AG09319 (cell line): ENCODE measurements at places on chromosomes 5 and 9.

- no peak for DNase-seq
Measured at GRCh38 chr5:98570010-98570409, 203.5 kb upstream of the RGMB start.

DNA sequence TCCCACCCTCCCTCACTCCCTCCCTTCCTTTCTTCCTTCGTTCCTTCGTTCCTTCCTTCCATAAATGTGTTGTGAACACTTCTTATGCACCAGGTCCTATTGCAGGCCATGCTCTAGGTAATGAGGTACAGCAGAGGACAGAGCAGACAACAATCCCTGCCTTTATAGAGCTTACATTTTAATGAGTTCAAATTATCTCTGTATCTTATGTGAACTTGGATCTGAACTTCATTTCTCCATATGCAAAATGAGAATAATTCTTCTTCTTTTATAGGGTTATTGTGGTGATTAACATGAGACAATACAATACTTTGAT, 37.2 kb downstream of the SLC27A6 start:
- no peak for DNase-seq

GRCh38 chr9:93480262-93480661, 26.9 kb upstream of the FAM120AOS start:
- no peak for DNase-seq

- DNase-seq: no peak
Measured at GRCh38 chr5:132114150-132115121, 40.8 kb downstream of the CSF2 start.

DNA sequence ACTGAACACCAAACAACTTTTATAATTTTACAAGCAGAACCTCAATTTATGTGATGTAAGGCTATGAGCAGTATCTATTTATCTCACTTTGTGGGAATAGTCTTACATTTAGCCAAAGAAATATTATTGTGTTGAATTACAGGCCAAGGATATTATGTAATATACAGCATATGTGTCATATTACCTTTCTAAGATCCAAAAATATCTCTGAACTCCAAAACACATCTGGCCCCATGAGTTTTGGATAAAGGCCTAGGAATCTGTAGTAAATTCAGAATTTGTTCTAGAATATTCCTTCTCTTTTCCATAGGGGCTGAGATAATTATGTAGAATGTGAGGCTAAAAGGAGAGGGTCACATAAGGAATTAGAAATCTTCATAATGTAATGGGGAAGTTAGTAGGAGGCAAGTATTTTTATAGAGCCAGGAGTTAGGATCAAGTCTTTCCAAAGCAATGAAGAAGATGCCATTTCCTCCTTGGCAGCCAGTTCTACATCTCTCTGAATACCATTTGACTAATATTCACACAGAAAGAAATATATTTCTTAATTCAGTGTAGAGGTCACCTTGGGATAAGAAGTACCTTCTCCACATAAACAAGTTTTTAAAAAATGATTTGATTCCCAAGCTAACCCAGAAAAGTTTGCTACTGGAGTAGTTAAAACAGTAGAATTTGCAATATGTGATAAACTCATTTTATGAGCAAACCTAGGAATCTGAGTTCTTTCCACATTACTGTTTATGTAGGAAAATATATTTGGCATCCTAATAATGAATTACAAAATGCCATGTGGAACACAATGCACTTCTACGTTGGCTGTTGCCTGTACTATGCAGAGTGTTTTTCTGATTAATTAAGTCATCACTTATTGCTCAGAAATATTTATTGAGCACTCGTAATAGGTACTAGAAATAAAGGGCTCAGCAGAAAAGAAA, 20.3 kb upstream of the GRAMD2B start:
- DNase-seq: no peak

- no peak for DNase-seq
Measured at GRCh38 chr5:148125641-148126040, 42.7 kb upstream of the SPINK14 start.

- DNase-seq: no peak
Measured at GRCh38 chr5:14669975-14670374, 5.5 kb downstream of the OTULIN start.

GRCh38 chr5:29162297-29162696, 2031.2 kb upstream of the CDH6 start:
- DNase-seq: no peak

GRCh38 chr9:101176384-101176783, 147.9 kb downstream of the PLPPR1 start:
- no peak for DNase-seq

- no peak for DNase-seq
Measured at GRCh38 chr5:5584236-5584745, 161.8 kb downstream of the ICE1 start.

DNA sequence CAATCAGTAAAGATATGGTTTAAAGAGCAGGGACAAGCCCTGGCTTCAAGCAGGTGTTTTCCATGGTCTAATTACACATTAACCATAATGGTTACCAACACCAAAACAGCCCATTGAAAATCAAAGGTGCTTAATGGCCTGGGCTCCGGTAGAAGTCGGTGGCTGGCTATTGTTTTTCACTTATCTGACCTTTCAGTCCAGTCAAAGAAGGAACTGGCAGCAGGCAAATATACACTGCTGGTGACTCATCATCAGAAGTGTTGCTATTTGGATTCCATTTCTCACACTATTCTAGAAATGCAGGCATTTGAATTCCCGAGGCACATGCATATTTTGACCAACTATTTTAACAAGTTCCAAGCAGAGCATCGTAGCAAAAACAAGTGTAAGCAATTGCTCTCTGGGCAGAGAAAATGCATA, 26.3 kb upstream of the GABRP start:
- no peak for DNase-seq

- no peak for DNase-seq
Measured at GRCh38 chr5:159416438-159416837, 86.2 kb upstream of the IL12B start.

- no peak for DNase-seq
Measured at GRCh38 chr9:33120620-33121019, 44.1 kb upstream of the SMU1 start.

- DNase-seq: no peak
Measured at GRCh38 chr9:21696411-21696871, 106.0 kb upstream of the MTAP start.

DNA sequence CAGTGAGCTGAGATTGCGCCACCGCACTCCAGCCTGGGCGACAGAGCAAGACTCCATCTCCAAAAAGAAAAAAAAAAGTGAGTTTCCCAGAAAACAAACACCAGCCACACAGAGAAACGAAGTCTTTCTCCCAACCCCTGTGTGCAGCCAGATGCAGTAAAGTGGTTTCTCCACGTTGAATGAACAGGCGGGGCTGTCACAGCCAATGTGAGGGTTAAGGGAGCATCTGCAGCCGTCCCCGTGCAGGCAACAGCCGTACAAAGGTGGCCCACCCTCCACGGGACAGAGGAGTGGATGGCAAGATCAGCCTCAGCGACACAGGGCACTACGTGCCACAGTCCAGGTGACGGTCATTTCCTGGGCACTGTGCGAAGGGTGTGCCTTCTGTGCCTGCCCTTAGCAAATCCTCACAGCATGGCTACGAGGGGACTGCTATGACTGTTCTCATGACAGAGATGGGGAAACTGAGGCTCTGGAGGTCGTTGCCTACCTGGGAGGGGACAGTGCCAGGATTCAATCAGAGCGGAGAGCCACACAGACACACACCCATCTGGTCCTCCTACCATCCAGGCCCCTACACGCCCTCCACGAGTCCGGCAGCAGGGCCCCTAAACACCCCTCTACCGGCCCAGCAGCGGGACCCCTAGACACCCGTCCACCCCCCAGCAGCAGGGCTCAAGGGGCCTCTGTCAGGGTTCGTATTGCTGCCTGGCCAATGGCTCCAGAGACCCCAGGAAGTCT, 2.3 kb downstream of the VAV2 start:
- no peak for DNase-seq

DNA sequence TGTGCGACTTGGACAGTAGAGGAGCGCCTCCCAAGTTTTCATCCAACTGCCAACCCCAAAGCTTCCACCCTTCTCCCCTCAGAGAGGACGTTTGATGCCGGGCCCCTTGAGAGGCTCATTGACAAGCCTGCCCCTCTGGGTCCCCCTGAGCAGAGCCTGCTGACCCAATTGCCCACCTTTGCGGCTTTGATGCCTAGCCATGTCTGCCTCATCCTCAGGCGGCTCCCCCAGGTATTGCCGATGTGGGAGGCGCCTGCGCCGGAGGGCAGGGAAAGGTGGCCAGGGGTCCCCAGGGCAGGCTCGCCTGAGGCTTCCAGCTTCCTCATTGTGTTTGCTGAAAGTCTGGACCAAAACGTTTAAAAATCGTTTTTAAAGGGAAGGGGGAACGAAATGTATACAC, 1.4 kb downstream of the ODF2 start:
- no peak for DNase-seq

GRCh38 chr9:111840442-111840841, 45.7 kb upstream of the SHOC1 start:
- DNase-seq: no peak

GRCh38 chr9:138116521-138116920, 238.9 kb downstream of the CACNA1B start:
- no peak for DNase-seq

DNA sequence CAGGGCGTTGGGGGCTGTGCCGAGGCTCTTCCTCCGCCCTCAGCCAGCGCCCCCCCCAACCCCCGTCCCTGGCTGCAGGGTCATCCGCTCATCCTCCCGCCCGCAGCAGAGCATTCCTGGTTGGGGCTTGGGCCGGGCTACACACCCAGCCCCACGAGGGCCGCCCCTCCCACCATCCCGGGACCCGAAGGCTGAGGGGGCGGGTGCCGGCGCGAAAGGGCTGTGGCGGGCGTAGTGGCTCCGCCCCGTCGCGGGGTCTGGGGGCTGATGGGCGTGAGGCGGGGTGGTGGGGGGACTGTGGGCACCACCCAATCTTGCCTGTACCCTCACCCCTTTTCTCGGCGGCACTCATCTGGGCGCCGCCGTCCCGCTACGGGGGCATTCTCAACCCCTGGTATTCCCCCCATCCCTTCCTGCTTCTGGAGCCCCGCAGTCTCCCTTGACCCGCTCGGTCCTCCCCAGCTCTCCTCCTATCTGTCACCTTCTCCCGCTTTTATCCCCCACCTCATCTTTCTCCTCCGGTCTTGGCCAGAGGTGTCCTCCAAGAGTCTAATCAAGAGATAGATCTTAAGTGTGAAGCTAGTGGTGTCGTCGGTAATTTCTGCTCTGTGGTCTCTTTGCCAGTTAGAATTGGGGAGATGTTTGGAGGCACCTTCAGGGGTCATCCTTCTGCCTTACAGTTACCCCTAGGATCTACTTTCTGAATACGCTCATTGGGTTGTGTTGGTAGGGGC, 1.6 kb downstream of the FER start:
- no peak for DNase-seq
